ENCODE measurements at places on chromosomes 1 and 21.

GRCh38 chr1:118866330-118866729 is 121.8 kb downstream of the TBX15 start:
- DNase-seq = no peak

- DNase-seq = no peak
Observed at GRCh38 chr1:161013131-161013487, 7.8 kb downstream of the F11R start.

DNA sequence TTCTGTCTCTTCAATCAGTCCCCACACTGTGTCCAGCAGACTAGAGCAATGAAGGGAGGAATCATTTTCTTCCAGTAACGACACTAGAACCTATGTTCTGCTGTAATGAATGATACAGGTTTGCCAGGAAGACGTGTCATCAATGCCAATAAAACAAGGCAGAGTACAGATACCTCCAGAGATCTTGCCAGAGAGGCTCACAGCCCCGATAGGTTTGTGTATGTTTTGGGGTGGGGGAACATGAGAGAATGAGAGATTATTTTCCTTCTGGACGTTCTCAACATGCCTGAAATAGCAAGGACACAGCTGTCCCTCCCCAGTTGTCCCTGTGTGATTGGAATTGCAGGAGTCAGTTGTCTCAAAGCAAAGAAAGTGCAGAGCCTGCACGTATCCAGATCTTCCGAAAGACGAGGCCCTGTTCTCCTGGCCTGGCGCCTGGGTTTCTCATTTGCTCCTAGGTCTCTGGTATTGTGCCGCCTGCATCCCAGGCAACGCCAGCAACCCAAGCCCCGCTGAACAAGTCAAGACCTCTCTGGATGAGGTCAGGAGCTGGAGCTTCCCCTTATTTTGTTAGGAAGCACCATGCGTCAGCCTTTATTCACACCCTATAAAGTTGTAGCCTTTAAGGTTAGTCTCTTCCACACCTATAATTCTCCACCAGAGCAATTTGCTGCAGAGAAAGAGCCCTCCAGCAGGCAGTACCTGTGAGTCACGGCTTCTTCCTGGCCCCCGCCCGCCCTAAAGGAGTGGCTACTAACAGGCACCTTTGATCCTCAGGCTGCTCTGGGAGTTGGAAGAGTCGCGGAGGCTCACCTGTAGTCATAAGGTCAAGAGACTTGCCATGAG is 130.5 kb downstream of the TOMM20 start:
- DNase-seq = no peak

- DNase-seq = no peak
Observed at GRCh38 chr1:3902571-3903091, 2.6 kb upstream of the C1orf174 start.

GRCh38 chr1:221979444-221980032 is 237.6 kb upstream of the DUSP10 start:
- no peak for DNase-seq

- no peak for DNase-seq
Observed at GRCh38 chr1:98019747-98020146, 98.9 kb upstream of the DPYD start.

GRCh38 chr1:101371259-101371658 is 134.4 kb downstream of the S1PR1 start:
- no peak for DNase-seq

DNA sequence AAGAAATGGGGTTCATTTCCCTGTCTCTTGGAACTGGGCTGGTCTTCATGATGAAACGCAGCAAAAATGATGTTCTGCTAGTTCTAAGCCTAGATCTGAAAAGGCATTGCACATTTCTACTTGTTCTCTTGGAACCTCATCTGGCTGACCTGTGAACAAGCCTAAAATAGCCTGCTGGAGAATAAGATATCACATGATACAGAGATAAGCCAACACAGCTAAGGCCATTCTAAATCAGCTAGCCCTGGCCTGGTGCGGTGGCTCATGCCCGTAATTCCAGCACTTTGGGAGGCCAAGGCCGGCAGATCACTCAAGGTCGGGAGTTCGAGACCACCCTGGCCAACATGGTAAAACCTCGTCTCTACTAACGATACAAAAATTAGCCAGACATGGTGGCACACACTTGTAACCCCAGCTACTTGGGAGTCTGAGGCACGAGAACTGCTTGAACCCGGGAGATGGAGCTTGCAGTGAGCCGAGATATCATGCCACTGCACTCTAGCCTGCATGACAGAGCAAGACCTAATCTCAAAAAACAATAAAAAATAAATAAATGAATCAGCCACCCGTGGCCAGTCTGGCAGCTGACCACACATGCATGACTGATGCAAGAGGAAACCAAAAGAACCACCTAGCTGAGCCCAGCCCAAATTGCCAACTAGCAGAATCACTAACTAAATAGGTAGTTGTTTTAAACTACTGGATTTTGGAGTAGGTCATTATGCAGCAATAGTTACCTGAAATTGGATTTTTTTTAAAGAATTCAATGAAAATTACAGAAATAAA is 18.0 kb downstream of the CD244 start:
- DNase-seq = no peak

DNA sequence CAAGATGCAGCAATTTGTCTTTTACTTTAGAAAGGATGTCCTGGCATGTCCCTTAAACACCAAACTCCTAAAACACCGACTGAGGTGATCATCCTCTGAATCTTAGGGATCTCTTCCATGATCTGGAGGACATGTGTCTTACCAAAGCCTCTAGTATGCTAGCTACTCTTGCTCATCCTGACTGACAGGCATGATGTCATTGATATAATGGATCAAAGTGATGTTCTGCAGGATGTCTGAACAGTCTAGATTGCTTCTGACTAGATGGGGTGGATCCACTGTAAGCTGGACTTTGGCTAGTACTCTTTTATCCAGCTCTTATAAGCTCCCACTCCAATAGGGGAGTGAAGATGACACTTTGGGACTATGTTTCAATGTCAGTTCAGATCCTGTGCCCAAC is 11.3 kb upstream of the CGN start:
- no peak for DNase-seq

- no peak for DNase-seq
Observed at GRCh38 chr1:30735124-30735523, 11.7 kb upstream of the MATN1 start.

GRCh38 chr1:95382000-95382786 is 148.2 kb downstream of the RWDD3 start:
- DNase-seq = no peak

GRCh38 chr1:224407571-224408293 is 26.9 kb downstream of the WDR26 start:
- DNase-seq = no peak

- DNase-seq = peak; percentile 78
Observed at GRCh38 chr1:204162494-204163074, 3.6 kb downstream of the REN start.

DNA sequence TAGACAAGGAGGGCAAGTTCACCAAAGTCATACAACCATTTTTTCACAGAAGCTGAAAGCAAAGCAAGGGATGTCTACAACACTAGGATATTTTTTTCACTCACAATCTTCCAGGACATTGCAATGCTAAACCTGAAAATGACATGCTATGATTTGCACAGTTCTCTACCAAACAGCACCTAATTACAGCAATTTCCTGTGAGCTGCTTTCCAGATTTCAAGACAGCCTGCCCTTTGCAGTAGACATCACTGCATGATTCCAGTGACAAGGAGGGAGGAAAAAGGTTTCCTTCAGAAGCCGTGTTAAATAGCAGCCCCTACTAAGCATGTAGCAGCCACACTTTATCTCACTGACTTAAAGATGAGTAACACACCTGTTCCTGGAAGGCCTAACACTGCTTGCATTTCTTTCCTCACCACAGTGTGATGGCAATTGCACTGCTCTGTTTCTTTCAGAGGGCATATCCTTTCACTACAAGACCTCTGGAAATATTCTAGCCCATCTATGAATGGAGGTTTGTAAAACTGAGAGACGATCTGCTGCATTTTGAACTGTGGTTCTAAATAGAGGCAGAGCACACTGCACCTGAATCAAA is 97.1 kb downstream of the DUSP10 start:
- DNase-seq = no peak

- DNase-seq = no peak
Observed at GRCh38 chr1:226678701-226679100, 60.4 kb downstream of the ITPKB start.

GRCh38 chr1:245485996-245486395 is 331.2 kb downstream of the KIF26B start:
- DNase-seq = no peak

DNA sequence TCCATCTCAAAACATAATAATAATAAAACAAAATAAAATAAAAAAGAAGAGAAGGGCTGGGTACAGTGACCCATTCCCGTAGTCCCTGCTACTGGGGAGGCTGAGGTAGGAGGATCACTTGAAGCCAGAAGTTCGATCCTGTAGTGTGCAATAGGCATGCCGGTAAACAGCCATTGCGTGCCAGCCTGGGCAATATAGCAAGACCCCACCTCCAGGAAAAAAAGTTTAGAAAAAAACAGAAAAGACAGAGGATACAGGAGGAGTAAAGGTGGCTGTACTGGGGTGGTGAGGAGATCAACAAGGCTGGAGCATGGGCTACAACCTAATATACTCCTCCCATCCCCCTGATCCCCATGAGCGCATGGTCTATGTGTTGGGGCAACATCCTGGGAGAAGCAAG is 30.8 kb downstream of the PTAFR start:
- DNase-seq = no peak

GRCh38 chr21:29407571-29407970 is 108.8 kb downstream of the BACH1 start:
- no peak for DNase-seq
